Activated CD8-positive, alpha-beta memory T cell treated with anti-CD3 and anti-CD28 coated beads, Interleukin-2, amount 50 U/mL, for 48 hours (primary cell): ENCODE measurements at places on chromosomes 11 and 22.

GRCh38 chr11:40425168-40425567 lies 1034.3 kb downstream of the LRRC4C start:
- DNase-seq = no peak

GRCh38 chr22:19066531-19067271 lies 55.5 kb downstream of the DGCR2 start:
- no peak for DNase-seq

GRCh38 chr22:48104102-48104738 lies 1341.8 kb downstream of the TBC1D22A start:
- no peak for DNase-seq

- DNase-seq = no peak
These were observed 5.8 kb downstream of the TTC38 start for GRCh38 chr22:46273432-46274148.

GRCh38 chr11:90242894-90243416 lies 20.1 kb upstream of the CHORDC1 start:
- DNase-seq = no peak
